Coronary artery (tissue), 2 donors: ENCODE measurements at places on chromosomes 5 and 9.

DNA sequence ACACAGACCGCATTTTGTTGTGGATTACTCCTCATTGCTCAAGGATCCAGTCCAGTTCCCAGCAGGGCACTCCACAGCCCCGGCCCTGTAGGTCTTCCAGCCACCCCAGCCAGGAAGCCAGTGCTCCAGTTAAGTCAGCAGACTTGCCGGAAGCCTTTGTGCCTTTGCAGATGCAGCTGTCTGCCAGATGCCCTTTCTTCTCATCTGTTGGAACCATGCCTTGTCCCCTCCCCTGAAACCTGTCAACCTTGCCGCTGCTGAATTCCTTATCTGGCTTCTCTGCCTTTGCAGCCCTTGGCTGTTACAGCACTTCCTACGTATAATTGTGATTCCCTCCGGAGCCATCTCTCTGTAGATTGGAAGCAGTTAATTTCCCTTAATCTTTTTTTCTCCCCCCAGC, 28.4 kb downstream of the PSAT1 start:
- no peak for DNase-seq

GRCh38 chr9:127139775-127140174, 17.3 kb upstream of the ANGPTL2 start:
- no peak for DNase-seq

DNA sequence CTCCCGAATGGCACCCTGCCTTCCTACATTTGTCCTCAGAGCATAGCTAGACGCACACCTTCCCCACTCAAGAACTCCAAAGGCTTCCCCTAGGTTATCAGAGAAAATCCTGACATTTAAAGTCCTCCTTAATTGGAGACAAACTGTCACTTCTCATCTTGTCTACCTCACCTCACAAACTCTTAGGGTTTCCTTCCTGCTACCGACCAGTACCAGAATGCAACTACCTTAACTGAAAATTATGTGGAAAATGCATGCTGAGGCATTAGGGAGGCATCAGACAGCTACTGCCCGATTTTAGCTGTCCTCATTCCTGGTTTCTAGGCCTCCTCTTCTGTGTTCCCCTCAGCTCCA, 17.9 kb upstream of the TNIP1 start:
- DNase-seq = no peak

DNA sequence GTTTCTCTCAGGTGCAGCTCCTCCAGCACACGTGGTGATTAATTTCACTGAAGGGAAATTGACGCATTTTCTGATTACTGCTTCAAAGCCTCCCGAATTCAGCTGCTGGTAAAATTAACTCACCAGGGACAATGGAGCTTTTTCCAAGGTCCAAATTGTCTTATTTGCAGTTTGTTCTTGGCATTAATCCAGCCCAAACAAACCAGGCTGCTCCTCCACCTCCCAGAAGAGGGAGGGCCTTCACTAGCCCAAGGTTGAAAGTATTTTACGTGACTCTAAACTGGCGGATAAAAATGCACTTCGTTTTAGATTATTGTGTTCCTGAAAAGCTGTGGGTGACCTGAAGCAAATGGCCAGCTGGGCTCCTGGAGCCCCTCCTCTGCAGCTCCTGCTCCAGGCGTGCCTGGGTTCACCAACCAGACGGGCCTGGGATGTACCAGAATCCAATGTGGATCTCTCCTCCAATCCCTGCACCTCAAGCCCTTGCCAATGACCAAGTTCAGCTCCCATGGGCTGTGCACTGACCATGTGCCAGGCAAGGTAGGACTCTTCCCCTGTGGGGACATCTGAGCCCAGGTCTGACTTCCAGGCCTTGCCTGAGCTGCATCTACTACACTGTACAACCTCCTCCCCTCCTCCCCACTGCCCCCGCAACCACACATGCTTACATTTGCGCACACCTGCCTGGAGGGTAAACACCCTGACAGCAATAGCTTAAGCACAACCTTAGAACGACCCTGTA, 193.4 kb downstream of the CDK5RAP2 start:
- no peak for DNase-seq

- DNase-seq = no peak
Observed at GRCh38 chr9:21326526-21327139, 8.6 kb downstream of the KLHL9 start.

DNA sequence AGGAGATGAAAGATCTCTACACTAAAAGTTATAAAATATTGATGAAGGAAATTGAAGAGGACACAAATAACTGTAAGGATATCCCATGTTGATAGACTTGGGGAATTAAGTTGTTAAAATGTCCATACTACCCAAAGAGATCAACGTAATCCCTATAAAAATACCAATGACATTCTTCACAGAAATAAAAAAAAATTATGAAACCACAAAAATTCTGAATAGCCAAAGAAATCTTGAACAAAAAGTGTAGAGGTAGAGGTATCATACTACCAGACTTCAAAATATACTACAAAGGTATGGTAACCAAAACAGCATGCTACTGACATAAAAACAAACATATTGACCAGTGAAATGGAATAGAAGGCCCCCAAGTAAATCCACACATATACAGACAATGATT, 71.5 kb upstream of the ELL2 start:
- no peak for DNase-seq
